ENCODE measurements at places on chromosomes 7 and 10.
A peak's percentile ranks its signal among the peaks of the same experiment; 100 is the strongest.

- no peak for DNase-seq
Observed at GRCh38 chr10:5573968-5574641, 49.3 kb downstream of the CALML3 start.

- DNase-seq: peak; percentile 95
Observed at GRCh38 chr10:58570307-58570723, 57.6 kb downstream of the BICC1 start.

- peak; percentile 93 for DNase-seq
Observed at GRCh38 chr7:64562626-64563278, at the start of gene ZNF680. ZNF680 (minus strand) TSS chr7:64563071; CDS start chr7:64562954, 117 bp downstream.

- peak; percentile 9 for DNase-seq
Observed at GRCh38 chr7:43362652-43363034, 220.3 kb upstream of the STK17A start.

GRCh38 chr7:76357475-76358010 lies 1.2 kb downstream of the YWHAG start:
- no peak for DNase-seq

GRCh38 chr7:2785071-2785500 lies 59.0 kb downstream of the GNA12 start:
- peak; percentile 69 for DNase-seq

DNA sequence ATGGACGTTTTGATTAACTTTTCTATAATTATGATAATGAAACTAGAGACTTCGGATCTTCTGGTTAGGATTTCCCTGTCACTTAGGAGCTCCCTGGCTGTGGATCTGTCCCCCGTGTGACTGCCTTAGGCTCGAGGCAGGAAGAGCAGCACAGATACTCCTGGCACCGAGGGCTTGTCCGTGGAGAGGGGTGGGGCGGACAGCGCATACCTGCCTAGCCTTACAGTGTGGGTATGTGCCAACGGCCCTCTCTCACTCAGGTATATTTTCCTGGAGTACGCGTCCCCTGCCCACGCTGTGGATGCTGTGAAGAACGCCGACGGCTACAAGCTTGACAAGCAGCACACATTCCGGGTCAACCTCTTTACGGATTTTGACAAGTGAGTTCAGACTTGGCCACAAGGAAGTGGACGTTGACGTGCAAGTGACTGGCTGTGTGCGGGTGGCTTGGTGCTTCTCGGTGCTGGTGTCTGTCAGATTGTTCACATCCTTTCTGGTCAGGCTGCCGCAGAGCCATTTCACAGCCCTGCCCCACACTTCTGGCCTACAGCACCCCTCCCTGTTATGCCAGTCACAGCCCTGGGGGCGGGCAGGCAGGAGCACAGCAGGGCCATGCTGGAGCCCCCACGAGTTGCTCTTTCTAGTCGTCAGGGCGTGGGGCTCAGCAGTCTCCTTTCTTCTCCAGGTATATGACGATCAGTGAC lies 7.9 kb downstream of the EIF3B start:
- DNase-seq: no peak

GRCh38 chr7:44338600-44338999 lies 13.2 kb upstream of the CAMK2B start:
- DNase-seq: no peak

DNA sequence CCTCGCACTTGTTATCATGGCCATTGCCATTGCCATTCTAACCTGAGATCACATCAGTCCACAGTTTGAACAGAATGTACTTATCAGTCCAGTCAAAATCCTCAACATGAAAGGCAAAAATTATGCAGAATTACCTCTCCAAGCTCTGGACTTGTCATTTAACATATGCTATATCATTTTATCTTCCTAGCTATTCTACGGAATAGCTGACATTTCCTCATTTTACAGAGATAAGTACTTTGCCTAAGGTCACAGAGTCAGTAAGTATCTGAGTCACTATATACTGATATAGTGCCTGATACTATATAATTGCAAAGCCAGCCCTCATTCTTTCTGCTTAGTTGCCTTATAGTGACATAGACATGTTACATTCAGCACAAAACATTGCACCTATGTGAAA lies 456.9 kb upstream of the GHITM start:
- DNase-seq: no peak

All from fibroblast of the aortic adventitia (primary cell).